CD4-positive, alpha-beta memory T cell (primary cell): ENCODE measurements at places on chromosomes 7 and 10. TPM values are rescaled to one million over a fixed set of nuclear protein-coding genes. Genes with fewer than 3 reads are reported as not detected.
A peak's percentile ranks its signal among the peaks of the same experiment; 100 is the strongest.

- no peaks in the 10 kb centered on the region for H3K36me3 ChIP-seq
- H3K4me3 ChIP-seq = no peak overlapping the region
- no peak overlapping the region for H3K27ac ChIP-seq
- H3K4me1 ChIP-seq = no peaks in the 10 kb centered on the region
- H3K27me3 ChIP-seq = no peaks in the 10 kb centered on the region
- DNase-seq = no peak
Observed at GRCh38 chr7:39461263-39461820, 104.9 kb upstream of the YAE1 start.

DNA sequence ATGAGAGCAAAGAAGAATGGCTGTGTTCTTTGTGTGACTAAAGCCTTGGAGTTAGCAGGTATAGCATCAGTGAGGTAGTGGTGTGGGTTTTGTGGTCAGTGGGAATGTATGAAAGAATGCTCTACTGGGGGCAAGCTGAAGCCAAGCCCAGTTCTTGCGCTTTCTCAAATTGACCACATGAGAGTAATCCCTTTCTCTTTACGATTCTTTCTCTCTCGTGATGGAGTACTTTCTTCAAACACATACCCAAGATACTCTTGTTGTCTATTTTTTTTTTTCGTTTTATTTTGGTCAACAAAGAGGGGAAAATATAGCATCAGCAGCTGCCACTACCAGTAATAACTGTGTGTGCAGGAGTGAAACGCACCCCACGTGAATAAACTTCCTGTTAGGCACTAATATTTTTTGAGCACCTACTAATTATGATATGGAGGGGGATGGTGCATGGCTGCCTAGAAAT, 8.4 kb upstream of the PANK1 start:
- no peak overlapping the region for H3K27ac ChIP-seq
- no peaks in the 10 kb centered on the region for H3K4me1 ChIP-seq
- H3K4me3 ChIP-seq = no peak overlapping the region
- no peak for DNase-seq
- H3K36me3 ChIP-seq = no peaks in the 10 kb centered on the region
- H3K27me3 ChIP-seq = no peaks in the 10 kb centered on the region

GRCh38 chr7:23120106-23120505, 14.5 kb downstream of the KLHL7 start:
- H3K27me3 ChIP-seq = no peaks in the 10 kb centered on the region
- no peak for DNase-seq
- H3K4me1 ChIP-seq = no peaks in the 10 kb centered on the region

DNA sequence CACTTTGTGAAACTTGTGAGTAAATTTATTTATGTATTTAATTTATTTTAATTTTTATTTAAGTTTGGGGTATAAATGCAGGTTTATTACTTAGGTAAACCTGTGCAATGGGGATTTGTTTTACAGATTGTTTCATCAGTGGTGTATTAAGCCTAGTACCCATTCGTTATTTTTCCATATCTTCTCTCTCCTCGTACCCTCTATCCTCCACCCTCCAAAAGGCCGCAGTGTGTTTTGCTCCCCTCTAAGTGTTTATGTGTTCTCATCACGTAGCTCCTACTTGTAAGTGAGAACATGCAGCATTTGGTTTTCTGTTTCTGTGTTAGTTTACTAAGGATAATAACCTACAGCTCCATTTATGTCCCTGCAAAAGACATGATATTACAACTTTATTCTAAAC, 145.4 kb upstream of the SMIM30 start:
- no peaks in the 10 kb centered on the region for H3K36me3 ChIP-seq
- H3K4me1 ChIP-seq = no peaks in the 10 kb centered on the region
- H3K27me3 ChIP-seq = no peaks in the 10 kb centered on the region
- DNase-seq = no peak
- H3K27ac ChIP-seq = no peak overlapping the region

DNA sequence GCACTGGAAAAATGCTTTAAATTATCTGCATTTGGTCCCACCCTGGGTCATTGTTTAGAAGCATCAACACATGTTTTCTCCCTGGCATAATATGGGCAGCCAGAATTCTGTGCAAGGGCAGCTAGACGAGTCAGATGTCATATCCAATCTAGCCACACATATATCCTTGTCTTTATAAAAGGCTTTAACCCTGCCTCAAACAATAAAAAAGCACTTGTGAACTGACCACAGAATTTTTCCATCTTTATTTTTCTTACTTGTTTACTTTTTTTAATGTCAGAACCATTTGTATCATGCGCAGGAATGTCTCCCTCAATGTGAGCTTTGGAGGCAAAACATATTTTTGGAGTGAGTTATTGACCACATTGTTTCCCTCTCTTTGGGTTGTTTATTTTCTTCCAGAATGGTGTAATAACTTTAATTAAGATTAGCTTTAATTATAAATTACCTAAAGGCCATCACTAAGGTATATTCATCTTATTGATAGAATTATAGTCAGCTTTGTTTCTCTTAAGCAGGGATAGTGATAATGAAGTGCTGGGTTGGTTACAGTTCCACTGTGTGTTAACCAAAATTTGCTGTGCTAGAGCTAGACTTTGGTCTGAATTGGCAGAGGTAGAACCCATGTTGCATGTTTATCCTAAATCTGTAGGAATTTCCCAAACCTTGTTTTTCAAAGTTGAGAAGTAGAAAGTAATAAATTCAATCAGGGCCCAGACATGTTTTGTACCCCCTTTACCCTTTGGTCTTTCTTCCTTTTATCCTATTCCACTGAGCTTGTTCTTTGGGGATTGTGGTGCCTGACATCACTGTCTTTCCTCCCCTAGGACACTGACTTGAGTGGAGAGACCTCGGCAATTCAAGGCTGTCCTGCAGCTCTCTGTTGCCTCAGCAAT, 1078.4 kb downstream of the KCNMA1 start:
- H3K27me3 ChIP-seq = no peaks in the 10 kb centered on the region
- DNase-seq = no peak
- H3K27ac ChIP-seq = no peak overlapping the region
- H3K4me3 ChIP-seq = no peak overlapping the region
- H3K36me3 ChIP-seq = no peaks in the 10 kb centered on the region
- no peaks in the 10 kb centered on the region for H3K4me1 ChIP-seq

DNA sequence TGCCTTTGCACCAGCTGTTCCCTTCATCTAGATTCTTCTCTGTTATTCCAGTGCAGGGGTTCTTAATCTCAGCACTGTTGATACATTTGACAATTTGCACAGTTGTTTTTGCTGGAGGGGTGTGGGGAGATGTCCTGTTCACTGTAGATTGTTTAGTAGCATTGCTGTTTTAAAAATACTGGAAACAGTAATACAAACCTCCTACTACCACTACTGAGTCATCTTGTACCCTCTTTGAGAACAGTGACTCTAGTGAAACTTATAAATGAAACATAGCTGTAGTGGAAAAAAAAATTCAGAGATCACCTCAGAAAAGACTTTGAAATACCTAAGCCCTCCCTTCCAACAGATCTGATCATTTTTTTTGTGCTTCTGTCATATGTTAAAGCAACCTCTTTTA, 154.8 kb upstream of the TMEM196 start:
- H3K4me3 ChIP-seq = no peak overlapping the region
- H3K27me3 ChIP-seq = no peaks in the 10 kb centered on the region
- no peaks in the 10 kb centered on the region for H3K4me1 ChIP-seq
- no peaks in the 10 kb centered on the region for H3K36me3 ChIP-seq
- DNase-seq = no peak

- H3K36me3 ChIP-seq = no peaks in the 10 kb centered on the region
- no peak for DNase-seq
- H3K27ac ChIP-seq = no peak overlapping the region
- H3K27me3 ChIP-seq = no peaks in the 10 kb centered on the region
- no peaks in the 10 kb centered on the region for H3K4me1 ChIP-seq
Observed at GRCh38 chr7:127983804-127984332, 47.4 kb downstream of the LRRC4 start.

GRCh38 chr7:97871659-97872024, 566 bp downstream of the ASNS start:
- peak overlapping the region; percentile 75 for H3K4me3 ChIP-seq
- H3K36me3 ChIP-seq = peaks cover 3% of the 10 kb centered on the region
- peak overlapping the region; percentile 46 for H3K27ac ChIP-seq
- peaks cover 20% of the 10 kb centered on the region for H3K4me1 ChIP-seq

The GRID1 gene
- total RNA-seq = not detected

The KCP gene
- total RNA-seq = 0.39 TPM
